ENCODE measurements at places on chromosomes 7 and 10. TPM values are rescaled to one million over a fixed set of nuclear protein-coding genes. Genes with fewer than 3 reads are reported as not detected.

DNA sequence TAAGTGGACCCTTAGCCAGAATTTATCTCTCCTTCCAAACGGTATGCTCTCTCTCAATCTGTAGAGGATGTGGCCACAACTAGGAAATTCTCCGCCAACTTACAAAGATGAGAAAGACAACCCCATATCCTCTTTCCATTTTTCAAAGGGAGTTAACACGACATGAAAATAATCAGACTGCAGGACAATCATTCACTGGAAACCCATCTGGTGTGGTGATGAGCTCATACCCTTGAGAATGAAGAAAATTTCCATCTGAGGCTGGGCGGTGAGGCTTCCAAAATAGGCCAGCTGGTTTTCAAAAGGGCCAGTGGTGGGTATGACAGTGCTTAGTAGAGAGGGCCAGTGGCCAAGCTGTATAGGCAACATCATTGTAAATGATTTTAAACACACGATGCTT lies 369.6 kb downstream of the FRMD4A start:
- DNase-seq: peak; percentile 95

DNA sequence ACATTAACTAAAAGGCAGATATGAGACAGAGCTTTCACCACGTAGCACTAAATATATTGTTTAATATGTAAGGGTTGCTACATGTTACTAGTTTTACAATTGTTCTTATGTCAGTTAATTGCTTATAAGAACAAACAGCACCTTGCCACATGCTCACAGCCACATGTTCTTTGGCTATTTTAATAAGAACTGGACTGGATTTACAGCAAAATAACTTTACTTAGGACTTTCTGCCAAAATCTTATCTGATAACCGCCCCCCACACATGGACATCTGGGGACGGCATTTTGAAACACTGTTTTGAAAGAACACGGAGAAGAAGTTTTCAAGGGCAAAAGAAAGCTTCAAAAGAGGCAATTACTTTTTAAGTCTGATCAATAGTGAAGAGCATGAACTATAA lies 45.3 kb downstream of the JAZF1 start:
- DNase-seq: no peak

GIMAP6 gene
- total RNA-seq: not detected

TES gene
- 1.8 TPM for total RNA-seq

DNA sequence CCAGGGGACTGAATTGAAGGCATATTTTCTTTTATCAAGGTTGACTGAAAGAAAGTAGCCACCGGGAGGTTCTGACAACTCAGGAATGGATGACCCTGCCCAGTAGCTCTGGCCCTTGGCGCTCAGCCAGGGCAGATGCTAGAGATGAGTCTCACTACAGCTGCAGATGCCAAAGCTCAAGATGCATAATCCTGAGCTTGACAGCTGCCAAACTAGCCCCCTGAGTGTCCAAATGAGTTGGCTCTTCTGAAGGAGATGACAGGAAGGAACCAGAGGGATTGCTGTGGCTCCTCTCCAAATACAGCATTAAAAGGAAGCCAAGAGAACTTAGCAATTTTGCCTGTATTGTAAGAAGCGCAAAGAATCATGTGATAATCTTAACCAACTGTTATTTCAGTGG lies 78.4 kb downstream of the NXPH1 start:
- DNase-seq: no peak

DNA sequence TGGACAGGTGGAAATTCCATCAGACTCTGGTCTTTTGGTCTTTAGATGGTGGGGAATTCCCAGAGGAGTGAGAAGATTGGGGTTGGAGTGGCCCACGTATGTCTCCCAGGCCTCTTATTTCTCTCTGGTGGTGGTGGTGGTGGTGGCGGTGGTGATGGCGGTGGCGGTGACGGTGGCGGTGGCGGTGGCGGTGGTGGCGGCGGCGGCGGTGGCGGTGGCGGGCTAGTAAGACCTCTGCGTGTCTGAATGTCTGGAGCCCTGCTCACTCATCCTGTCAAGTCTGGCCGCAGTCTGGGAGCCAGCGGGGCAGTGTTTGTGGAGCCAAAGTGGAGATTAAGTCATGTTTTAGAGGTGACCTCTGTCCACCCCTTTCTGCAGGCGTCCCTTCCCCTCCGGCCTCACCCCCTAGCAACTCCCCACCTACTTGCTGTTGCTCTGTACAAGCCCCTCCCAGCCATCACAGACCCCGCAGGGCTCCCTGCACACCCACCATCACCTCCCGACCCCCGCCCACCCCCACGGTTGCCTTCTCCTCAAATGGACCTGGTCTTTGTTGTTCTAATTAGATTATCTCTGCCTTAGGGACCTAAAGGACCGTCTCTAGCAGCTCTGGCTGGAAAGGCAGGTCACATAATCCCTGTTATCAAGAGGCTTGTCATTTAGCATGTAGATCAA lies 165.0 kb upstream of the TBX20 start:
- no peak for DNase-seq

HTR5A gene
- not detected for total RNA-seq

DNA sequence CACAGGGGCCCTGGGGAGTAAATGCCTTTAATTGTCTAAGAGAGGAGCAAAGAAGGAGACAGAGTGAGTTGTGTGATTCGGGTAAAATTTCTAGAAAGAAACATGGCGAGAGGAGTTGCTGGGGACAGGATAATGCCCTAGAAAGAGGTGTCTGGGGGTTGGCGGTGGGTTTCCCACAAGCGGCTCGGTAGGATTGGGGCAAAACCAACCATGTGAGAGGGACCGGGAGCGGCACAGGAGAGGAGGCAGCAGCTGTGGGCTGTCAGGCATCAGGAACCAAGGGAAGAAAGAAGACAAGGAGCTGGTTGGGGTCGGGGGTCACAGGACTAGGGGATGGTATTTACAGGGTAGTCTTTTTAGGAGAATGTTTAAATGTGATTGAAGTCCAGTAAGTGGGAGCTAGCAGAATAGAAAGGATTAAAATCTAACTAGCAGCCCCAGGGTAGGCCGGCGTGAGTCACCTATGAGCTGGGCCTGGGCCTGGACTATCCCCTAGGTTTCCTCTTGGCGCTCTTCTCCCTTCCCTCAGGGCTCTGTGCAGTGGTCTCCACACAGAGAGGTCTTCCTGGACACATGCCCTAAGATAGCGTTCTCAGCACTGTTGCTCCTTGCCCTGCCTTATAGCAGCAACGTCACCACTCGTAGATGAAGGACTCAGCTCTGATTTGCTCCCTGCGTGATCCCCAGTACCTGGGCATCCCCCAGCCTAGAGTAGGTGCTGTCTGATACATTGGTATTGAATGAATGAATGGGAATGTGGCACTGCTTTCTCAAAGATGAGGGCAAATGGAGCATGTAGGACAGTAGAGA lies 32.6 kb downstream of the IKZF1 start:
- DNase-seq: no peak

CYP3A4 gene
- total RNA-seq: not detected

GRCh38 chr10:33570495-33570894 lies 236.0 kb upstream of the NRP1 start:
- DNase-seq: no peak

C7orf33 gene
- total RNA-seq: not detected

ATG9B gene
- not detected for total RNA-seq

- peak; percentile 27 for DNase-seq
Measured at GRCh38 chr10:110977662-110978061, 58.3 kb downstream of the SHOC2 start.

ASB15 gene
- not detected for total RNA-seq

ADAMTS14 gene
- 0.31 TPM for total RNA-seq

DNA sequence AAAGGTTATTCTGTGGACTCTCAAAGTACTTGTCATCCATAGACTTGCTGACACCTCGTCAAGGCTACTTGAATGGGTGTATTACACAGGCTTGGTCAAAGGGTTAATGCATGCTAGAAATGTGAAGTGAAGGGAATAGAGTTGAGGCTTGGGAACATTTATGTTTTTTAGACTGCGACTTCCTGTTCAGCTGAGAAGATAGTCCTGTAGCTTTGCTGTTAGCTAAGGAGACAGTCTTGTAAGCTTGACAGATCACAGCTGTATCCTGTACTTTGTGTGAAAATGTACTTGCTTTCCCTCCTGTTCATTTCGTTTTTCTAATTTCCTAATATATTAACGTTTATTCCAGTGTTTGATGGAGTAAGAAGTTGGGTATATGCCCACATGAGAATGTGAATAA lies 52.1 kb downstream of the ADD3 start:
- DNase-seq: no peak

DNA sequence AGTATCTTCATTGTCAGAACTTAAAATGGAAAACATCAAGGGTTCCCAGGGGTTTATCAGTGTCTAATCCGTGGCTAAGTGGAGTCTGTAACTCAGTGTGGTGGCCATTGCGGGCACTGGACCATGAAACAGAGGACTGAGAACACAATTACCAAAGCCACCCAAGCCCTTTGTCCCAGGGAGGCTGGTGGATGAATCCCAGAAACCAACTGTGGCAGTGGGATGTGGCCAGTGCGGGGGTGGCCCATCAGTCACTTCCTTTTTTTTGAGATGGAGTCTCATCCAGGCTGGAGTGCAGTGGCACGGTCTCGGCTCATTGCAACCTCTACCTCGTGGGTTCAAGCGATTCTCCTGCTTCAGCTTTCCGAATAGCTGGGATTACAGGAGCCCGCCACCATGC lies 61.8 kb downstream of the TACC2 start:
- no peak for DNase-seq

GRCh38 chr7:127765150-127765549 lies 113.2 kb downstream of the SND1 start:
- no peak for DNase-seq

DNA sequence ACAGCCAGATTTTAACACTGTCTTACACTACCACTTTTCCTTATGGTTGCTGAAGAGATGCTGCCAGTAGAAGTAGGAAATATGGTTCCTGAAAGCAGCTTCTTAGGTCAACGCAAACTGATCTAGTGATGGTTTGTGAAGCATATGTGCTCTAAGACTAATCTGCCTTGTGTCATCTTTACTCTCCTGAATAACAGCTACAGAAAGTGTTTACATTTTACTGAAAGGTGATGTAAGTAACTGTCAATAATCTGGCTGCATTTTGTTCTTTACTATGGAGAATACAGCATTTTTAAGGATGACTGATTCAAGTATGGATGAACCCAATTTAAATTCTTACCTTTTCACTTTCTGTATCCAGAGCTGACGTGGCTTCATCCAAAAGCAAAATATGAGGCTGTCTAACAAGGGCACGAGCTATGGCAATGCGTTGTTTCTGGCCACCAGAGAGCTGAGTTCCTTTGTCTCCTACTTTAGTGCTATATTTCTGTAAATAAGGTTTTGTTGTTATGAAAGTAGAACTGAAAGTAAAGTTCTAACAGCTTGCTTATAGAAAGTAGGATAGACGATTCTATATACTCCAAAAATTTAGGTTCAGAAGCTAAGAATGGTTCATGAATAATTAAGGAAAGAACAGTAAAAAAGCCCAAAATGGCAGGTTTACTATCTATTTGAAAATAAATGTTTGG lies 30.2 kb upstream of the ABCB4 start:
- no peak for DNase-seq

PTF1A gene
- total RNA-seq: not detected

GRCh38 chr7:120468611-120469010 lies 195.6 kb downstream of the KCND2 start:
- no peak for DNase-seq

OR2A1 gene
- total RNA-seq: not detected

PNLIPRP3 gene
- not detected for total RNA-seq

- no peak for DNase-seq
Measured at GRCh38 chr10:1628757-1629156, 108.6 kb downstream of the ADARB2 start.

- no peak for DNase-seq
Measured at GRCh38 chr7:41921453-41921981, 218.6 kb upstream of the INHBA start.

- DNase-seq: no peak
Measured at GRCh38 chr7:13724977-13725566, 264.4 kb downstream of the ETV1 start.

SYT15B gene
- total RNA-seq: 0.09 TPM

CHAT gene
- total RNA-seq: not detected

All from A172 (cell line).